ENCODE measurements at places on chromosomes 2 and 18.
A peak's percentile ranks its signal among the peaks of the same experiment; 100 is the strongest.

- no peak for DNase-seq
These were observed 585.6 kb downstream of the NUP35 start for GRCh38 chr2:183709829-183710228.

DNA sequence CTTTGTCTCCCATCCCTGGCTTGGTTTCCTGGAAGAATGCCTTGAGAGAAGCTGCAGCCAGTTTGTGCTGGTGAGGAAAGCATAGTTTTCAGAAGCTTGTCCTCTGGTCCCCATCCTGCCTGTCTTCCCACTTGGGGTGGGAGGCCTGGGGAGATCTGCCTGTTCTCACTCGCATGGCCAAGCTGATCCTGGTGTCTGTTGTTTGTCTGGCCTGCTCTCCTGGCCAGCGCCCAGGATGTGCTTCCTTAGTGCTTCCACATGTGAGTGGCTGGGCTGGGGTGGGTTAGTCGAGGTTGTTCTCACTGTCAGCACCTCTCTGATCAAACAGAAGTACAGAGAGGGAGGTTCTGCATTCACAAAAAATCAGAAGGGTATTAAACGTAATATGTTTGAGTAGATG is 49.5 kb downstream of the PTPRM start:
- DNase-seq = no peak

- no peak for DNase-seq
These were observed 82.3 kb downstream of the STPG4 start for GRCh38 chr2:47072728-47073191.

GRCh38 chr2:99425022-99425421 is 64.8 kb downstream of the REV1 start:
- DNase-seq = peak; percentile 71

DNA sequence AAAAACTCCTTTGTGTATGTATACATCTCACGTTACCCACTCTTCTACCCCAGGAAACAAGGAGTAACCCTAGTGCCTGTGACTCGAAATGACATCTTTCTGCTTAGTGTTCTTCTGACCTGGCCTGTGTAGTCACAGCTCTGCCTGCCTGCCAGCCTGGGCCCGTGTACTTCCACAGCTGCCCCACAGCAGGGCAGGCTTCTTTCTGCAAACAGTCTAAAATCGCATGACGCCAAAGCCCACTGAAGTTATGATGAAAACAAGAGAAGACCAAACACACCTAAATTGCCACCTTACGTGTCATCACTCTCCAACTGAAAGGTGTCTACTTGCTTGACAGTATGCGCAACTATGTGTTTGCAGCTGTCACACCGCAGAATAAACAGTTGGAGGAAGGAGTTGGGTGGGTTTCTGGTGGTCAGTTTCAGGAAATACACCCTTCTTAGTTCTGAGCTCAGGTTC is 1.5 kb downstream of the GAREM1 start:
- DNase-seq = peak; percentile 25

- no peak for DNase-seq
These were observed 200.6 kb downstream of the TCF4 start for GRCh38 chr18:55387139-55387984.
